ENCODE measurements at places on chromosomes 7 and 10. TPM values are rescaled to one million over a fixed set of nuclear protein-coding genes. Genes with fewer than 3 reads are reported as not detected.

DNA sequence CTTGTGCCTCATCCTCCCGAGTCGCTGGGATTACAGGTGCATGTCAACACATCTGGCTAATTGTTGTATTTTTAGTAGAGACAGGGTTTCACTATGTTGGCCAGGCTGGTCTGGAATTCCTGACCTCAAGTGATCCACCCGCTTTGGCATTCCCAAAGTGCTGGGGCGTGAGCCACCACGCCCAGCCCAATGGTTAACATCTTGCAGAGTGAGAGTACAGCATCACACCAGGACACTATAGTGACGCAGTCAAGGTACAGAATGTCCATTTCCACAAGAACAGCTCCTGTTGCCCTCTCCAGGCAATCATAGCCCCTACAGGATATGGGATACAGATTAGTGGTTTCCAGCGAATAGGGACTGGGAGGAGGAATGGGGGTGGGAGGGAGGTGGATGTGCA, 34.0 kb downstream of the MYO1G start:
- H3K4me1 ChIP-seq, result no peaks in the 10 kb centered on the region
- H3K36me3 ChIP-seq, result no peaks in the 10 kb centered on the region
- no peak overlapping the region for H3K4me3 ChIP-seq
- H3K27ac ChIP-seq, result no peak overlapping the region
- no peak for DNase-seq

DNA sequence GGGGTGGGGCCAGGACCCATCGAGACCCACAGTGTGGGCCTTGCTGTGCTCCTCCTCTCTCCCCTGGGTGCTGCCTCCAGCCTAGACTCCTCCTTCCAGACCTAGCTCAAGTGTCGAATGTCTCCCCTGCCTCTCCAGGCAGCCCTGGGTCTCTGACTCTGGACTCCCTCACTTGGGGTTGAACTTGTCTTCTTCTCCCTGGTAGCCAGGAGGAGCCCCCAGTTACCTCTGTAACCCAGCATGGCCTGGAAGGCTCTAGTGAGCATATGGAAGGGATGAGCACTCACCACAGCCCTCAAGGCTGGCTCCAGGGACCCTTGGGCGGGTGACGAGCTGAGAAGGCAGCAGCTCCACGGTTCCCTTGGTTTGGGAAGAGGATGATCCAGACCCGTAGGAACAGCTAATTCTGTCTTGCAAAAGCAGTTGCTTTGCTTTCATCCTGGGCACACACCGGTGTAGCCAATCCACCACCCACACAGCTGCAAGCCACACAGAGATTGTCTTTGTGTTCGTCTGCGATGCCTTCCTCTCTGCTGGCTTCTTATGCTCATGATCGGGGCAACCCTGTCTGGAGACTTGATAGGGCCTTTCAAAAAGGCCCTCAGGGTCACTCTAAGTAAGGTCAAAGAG, 52.3 kb upstream of the ANTXRL start:
- no peak for DNase-seq
- no peak overlapping the region for H3K4me3 ChIP-seq
- H3K27ac ChIP-seq, result no peak overlapping the region
- peaks cover 11% of the 10 kb centered on the region for H3K4me1 ChIP-seq

- peaks cover 6% of the 10 kb centered on the region for H3K36me3 ChIP-seq
- no peak for DNase-seq
- no peaks in the 10 kb centered on the region for H3K27me3 ChIP-seq
- H3K4me1 ChIP-seq, result peaks cover 1% of the 10 kb centered on the region
- H3K4me3 ChIP-seq, result no peak overlapping the region
- no peak overlapping the region for H3K27ac ChIP-seq
Observed at GRCh38 chr10:29517352-29517923, 117.3 kb downstream of the SVIL start.

DNA sequence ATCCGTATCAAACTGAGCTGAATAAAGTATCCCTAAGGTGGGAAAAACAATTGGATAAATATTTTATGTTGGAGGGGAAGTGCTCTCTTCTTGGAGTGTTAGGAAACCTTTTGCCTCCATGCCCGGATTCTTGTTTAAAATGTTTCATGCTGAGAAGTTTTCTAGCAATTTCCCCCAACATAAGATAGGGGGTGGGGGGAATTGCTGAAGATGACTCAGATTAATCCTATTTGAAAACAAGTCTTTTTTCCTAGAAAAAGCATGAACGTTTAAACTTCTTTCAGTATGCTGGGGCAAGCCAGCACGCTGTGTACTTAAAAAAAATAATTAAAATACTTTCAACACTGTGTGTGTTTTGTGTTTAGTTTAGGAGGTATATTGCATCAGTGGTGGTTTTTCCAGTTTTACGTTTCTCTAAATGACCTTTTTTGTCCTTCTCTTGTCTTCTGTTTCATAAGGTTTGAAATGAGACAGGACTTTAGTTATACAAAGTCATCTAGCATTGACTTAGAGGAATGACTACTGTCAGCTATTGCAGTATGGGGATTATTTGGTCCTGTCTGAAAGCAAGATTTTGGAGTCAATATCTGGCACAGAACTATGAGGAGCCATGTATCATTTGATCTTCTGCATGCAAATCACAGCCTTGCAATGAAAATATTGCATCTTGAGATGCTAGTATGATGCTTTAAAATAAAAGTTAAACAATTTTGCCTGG, 295.9 kb downstream of the GATA3 start:
- no peak overlapping the region for H3K27ac ChIP-seq
- no peak overlapping the region for H3K4me3 ChIP-seq
- H3K27me3 ChIP-seq, result no peaks in the 10 kb centered on the region
- no peak for DNase-seq
- no peaks in the 10 kb centered on the region for H3K36me3 ChIP-seq

GRCh38 chr10:57624856-57625592, 642.7 kb downstream of the IPMK start:
- no peak overlapping the region for H3K4me3 ChIP-seq
- no peaks in the 10 kb centered on the region for H3K36me3 ChIP-seq
- DNase-seq, result no peak
- H3K27me3 ChIP-seq, result no peaks in the 10 kb centered on the region
- no peak overlapping the region for H3K27ac ChIP-seq

DNA sequence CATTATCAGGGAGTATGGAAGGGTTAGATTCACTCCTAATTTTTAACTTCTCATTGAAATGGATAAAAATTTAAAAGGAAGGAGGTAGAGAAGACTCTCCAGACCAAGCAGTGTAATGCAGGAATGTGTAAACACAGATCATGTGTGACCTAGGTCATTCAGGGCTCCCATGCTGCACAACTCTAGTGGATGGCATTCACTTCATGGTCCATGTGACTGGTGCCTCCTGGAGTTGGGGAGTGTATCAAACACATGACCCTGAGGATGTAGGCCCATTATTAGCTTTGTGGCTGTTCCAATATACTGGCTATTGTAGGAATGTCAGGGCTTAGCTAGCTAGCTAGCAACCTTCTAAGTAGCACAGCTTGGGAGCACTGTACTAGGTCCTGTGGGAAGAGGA, 109.9 kb downstream of the SLC25A13 start:
- no peaks in the 10 kb centered on the region for H3K27me3 ChIP-seq
- H3K4me1 ChIP-seq, result no peaks in the 10 kb centered on the region
- H3K27ac ChIP-seq, result no peak overlapping the region
- no peak for DNase-seq
- no peak overlapping the region for H3K4me3 ChIP-seq

DNA sequence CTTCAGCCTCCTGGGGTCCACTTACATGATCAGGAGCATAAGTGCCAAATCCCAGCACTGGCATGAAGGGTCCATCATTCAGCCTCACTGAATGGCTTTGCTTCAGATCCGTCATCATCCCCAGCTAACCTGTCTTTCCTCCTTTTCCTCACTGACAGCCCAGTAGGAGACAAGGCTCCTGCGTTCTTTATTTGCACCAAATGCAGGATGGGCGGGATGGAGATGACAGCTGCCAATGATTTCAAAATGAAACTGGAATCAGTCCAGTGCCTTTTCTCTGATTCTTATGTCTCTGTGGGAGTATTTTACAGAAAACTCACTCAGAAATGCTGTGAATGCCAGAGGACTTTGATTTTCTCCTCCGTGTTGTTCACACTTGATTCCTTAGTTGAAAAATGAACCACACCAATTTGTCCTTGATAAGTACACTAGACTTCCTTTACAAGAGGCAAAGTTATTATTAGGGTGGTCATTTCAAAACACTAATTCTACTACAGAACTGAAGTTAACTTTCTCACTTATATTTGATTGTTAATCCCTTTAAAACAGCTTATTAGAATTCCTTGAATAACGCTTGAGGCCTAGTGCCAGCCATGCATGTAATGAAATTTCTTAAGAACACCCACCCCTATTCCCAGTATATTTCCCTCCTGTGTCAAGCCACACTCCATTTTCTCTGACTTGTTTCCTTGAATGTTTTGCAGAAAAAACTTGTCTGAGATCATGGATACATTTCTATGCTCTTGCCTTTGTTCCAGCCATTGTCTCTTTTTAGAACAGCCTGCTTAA, at the start of gene AKR1C8:
Gene AKR1C8, minus strand, starts transcription at position 164 of the 789 bp plus-strand sequence. Its CDS starts 46 bp downstream, at position 118.
- no peaks in the 10 kb centered on the region for H3K27me3 ChIP-seq
- H3K4me1 ChIP-seq, result no peaks in the 10 kb centered on the region
- no peak for DNase-seq
- H3K27ac ChIP-seq, result no peak within 1 kb of the TSS

- no peak for DNase-seq
- no peaks in the 10 kb centered on the region for H3K4me1 ChIP-seq
- peaks cover 36% of the 10 kb centered on the region for H3K27me3 ChIP-seq
- no peak overlapping the region for H3K27ac ChIP-seq
- no peak overlapping the region for H3K4me3 ChIP-seq
- H3K36me3 ChIP-seq, result no peaks in the 10 kb centered on the region
Observed at GRCh38 chr10:25048450-25048849, 32.0 kb downstream of the THNSL1 start.

- no peak overlapping the region for H3K4me3 ChIP-seq
- no peak overlapping the region for H3K27ac ChIP-seq
- no peak for DNase-seq
- H3K27me3 ChIP-seq, result peaks cover 45% of the 10 kb centered on the region
Observed at GRCh38 chr10:99569961-99570360, 37.2 kb downstream of the NKX2-3 start.

GRCh38 chr10:62554632-62555199, 180.5 kb downstream of the ZNF365 start:
- no peak overlapping the region for H3K27ac ChIP-seq
- H3K36me3 ChIP-seq, result peaks cover 2% of the 10 kb centered on the region
- H3K4me1 ChIP-seq, result no peaks in the 10 kb centered on the region
- peaks cover 3% of the 10 kb centered on the region for H3K27me3 ChIP-seq

- DNase-seq, result no peak
- H3K4me3 ChIP-seq, result no peak overlapping the region
- no peaks in the 10 kb centered on the region for H3K4me1 ChIP-seq
- no peak overlapping the region for H3K27ac ChIP-seq
- peaks cover 26% of the 10 kb centered on the region for H3K27me3 ChIP-seq
- H3K36me3 ChIP-seq, result no peaks in the 10 kb centered on the region
Observed at GRCh38 chr10:9268176-9268575, 1213.7 kb downstream of the GATA3 start.

ARHGAP22 gene
- total RNA-seq, result not detected

IFIT1B gene
- not detected for total RNA-seq

BTBD16 gene
- total RNA-seq, result not detected
